Stimulated activated CD8-positive, alpha-beta memory T cell treated with anti-CD3 and anti-CD28 coated beads, Interleukin-7, amount 100 ng/mL, for 1 hour (primary cell): ENCODE measurements at places on chromosomes 5 and 9.
A peak's percentile ranks its signal among the peaks of the same experiment; 100 is the strongest.

GRCh38 chr5:103003872-103004271 lies 116.1 kb downstream of the GIN1 start:
- DNase-seq: no peak

- DNase-seq: no peak
Measured at GRCh38 chr9:83569326-83569725, 31.1 kb upstream of the FRMD3 start.

DNA sequence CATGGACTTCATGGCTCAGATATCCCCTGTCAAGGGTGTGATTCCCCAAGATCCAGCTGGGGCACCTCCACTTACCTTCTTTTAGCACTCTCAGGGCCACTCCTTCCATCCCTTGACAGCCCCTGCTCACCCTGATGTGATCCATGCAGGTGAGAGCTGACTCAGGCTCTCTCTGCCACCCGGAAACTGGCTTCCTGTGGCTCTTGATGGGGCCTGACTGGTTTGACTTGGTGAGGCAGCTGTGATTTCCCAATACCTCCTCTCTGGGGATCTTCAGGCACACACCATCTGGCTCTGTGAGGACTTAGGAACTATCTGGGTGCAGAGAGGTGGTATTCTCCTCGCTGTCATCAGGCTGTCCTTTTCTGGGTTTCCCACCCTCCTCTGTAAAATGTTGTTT lies 7.9 kb upstream of the FAT2 start:
- no peak for DNase-seq

GRCh38 chr5:152113401-152113800 lies 188.8 kb upstream of the GLRA1 start:
- DNase-seq: peak; percentile 1

GRCh38 chr5:118614731-118615456 lies 373.5 kb downstream of the DTWD2 start:
- no peak for DNase-seq

DNA sequence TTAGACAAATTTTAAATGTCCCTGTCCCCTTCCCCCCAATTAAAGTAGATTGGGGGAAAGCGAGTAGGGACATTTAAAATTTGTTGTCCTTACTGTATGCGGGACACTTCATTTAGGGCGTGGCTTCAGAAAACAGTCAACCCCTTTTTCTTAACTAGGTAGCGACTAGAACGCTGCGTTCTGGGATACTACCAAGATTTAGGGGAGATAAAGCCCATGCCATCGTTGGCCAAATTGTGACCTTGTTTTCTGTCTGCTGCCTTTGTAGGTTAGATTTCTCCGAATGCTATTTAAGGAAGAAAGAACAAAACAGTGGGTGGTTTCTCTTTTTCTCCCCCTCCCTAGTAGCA lies 1.2 kb downstream of the CKS2 start:
- no peak for DNase-seq

- DNase-seq: no peak
Measured at GRCh38 chr9:74556685-74557084, 59.5 kb downstream of the RORB start.

DNA sequence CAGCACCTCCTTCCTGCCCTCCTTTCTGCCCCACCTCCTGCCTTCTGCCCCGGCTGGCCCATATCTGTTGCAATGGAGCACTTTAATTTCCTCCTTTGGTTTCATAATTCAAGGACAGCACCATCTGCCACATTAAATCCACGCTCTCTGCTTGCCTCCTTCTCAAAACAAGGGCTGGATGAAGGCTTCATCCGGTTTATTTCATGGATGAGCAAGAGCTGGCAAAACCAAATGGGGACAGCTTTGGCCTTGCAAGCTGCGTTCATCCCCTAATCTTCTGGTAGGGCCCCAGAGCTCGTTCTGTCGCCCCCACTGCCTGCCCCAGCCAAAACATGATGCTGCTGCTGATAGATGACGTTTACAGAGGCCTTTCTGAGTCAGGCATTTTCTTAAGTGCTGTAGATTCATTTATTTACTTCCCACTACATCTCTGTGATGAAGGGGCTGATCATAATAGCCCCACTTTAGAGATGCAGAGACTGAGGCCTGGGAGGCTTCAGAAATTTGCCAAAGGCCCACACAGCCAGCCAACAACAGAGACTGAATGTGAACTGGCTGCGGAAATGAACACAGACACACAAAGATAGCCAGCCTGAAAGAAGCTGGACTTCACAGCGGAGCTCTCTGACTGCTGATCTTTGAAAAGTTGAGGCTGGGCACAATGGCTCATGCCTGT lies 115.6 kb upstream of the CPEB4 start:
- no peak for DNase-seq

DNA sequence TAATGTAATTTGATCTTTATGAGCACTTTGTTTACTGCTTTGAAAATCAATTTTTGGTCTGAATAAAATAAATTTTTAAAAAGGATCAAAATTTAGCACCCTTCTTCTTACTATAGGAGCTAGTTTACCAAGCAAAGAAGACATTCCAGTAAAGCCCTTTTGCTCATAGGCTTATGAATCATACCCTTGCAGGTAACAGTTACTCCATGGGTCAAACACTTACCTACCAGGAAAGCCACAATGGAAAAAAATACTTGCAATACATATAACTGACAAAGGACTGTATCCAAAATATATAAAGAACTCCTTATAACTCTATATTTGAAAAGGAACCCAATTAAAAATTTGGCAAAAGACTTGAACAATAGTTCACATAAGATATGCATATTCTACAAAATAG lies 66.6 kb downstream of the SHOC1 start:
- DNase-seq: no peak

GRCh38 chr5:27465140-27465539 lies 426.8 kb upstream of the CDH9 start:
- DNase-seq: no peak
